ENCODE measurements at places on chromosomes 3 and 15. TPM values are rescaled to one million over a fixed set of nuclear protein-coding genes. Genes with fewer than 3 reads are reported as not detected.

DNA sequence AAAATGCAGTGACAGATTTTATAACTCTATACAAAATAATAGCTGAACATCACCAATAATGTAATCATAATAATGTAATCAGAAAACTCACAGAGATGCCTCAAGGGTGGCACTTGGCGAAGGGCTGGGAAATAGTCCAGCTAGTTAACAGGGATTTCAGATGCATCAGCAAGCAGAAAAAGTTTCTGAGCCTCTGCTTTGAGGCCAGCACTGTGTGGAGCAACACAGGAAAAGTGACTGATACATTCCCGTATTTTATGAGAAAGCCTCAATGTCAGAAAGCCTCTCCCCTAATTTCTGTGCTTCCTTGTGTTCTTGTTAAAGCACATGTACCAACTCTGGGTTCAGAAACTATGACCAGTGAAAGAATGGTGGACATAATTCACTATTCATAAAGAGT lies 304.8 kb downstream of the VPS13C start:
- H3K36me3 ChIP-seq, result no peaks in the 10 kb centered on the region
- peaks cover 68% of the 10 kb centered on the region for H3K27me3 ChIP-seq
- H3K27ac ChIP-seq, result no peak overlapping the region
- no peak overlapping the region for H3K4me3 ChIP-seq

- peak overlapping the region; percentile 94 for H3K27ac ChIP-seq
- peaks cover 27% of the 10 kb centered on the region for H3K4me1 ChIP-seq
- H3K36me3 ChIP-seq, result peaks cover 7% of the 10 kb centered on the region
These were observed 35.6 kb downstream of the RTP4 start for GRCh38 chr3:187403768-187404288.

GRCh38 chr15:55194256-55194655 lies 2.5 kb downstream of the RSL24D1 start:
- H3K36me3 ChIP-seq, result peaks cover 19% of the 10 kb centered on the region
- H3K4me3 ChIP-seq, result no peak overlapping the region
- H3K4me1 ChIP-seq, result no peaks in the 10 kb centered on the region
- H3K27me3 ChIP-seq, result no peaks in the 10 kb centered on the region
- no peak overlapping the region for H3K27ac ChIP-seq

GRCh38 chr3:71183549-71183948 lies 400.0 kb downstream of the FOXP1 start:
- H3K36me3 ChIP-seq, result no peaks in the 10 kb centered on the region
- no peak overlapping the region for H3K4me3 ChIP-seq
- no peak overlapping the region for H3K27ac ChIP-seq
- no peaks in the 10 kb centered on the region for H3K27me3 ChIP-seq

The SLC22A13 gene
- 3.5 TPM for total RNA-seq

The CFAP20DC gene
- 5.8 TPM for total RNA-seq

Data from Calu3 (cell line).